ENCODE measurements at places on chromosomes 1 and 21.
A peak's percentile ranks its signal among the peaks of the same experiment; 100 is the strongest.

- DNase-seq, result no peak
Observed at GRCh38 chr21:31606081-31606874, 53.2 kb upstream of the SOD1 start.

- DNase-seq, result no peak
Observed at GRCh38 chr1:93690921-93691789, 9.5 kb upstream of the BCAR3 start.

GRCh38 chr1:109763646-109764415 lies at the start of gene EPS8L3:
TSS of gene EPS8L3 (minus strand) at chr1:109763923. CDS start at chr1:109761749, 2,174 bp downstream.
- DNase-seq, result peak; percentile 7

DNA sequence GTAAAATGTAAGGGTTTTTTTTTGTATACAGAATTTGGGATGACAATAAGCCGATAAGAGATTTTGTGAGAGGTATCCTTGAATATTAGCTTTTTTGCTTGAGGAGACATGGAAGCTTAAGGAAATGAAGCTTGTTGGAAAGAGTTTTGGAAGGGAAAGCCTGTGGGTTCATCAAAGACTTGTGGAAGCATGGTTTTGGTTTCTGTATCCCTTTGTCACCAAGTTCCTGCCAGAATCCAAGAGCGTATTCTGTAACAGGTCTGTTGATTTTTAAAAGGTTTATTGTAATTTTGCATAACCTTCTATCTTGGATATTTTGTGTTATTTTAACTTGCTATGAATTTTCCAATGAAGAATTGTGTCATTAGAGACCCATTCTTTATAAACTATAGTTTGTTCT lies 38.1 kb downstream of the TMED5 start:
- DNase-seq, result no peak

DNA sequence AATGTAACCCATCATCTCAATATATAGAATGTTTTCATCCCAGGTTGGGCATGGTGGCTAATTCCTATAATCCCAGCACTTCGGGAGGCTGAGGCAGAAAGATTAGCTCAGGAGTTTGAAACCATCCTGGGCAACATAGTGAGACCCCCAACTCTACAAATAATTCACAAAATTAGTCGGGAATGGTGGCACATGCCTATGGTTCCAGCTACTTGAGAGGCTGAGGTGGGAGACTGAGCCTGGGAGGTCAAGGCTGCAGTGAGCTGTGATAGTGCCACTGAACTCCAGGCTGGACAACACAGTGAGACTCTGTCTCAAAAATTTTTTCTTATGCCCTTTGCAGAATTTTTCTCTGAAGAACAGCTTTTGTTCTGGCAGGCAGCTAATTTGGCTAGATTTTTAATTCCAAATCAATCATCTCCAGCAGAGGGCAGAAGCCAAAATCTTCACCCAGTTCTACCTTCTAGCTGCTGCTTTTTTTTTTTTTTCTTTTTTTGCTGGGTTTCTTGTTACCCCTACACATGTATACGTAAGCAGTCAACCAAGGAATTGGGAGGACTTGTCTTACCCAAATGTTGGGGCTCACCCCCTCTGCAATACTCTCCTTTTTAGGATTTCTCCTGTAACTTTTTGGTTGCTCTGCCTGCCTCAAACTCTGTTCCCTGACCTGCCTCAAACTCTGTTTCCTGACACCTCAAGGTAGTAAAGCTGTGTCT lies 2.7 kb upstream of the RAD54L start:
- DNase-seq, result no peak

GRCh38 chr1:42934541-42935312 lies 23.9 kb downstream of the SLC2A1 start:
- DNase-seq, result peak; percentile 28

DNA sequence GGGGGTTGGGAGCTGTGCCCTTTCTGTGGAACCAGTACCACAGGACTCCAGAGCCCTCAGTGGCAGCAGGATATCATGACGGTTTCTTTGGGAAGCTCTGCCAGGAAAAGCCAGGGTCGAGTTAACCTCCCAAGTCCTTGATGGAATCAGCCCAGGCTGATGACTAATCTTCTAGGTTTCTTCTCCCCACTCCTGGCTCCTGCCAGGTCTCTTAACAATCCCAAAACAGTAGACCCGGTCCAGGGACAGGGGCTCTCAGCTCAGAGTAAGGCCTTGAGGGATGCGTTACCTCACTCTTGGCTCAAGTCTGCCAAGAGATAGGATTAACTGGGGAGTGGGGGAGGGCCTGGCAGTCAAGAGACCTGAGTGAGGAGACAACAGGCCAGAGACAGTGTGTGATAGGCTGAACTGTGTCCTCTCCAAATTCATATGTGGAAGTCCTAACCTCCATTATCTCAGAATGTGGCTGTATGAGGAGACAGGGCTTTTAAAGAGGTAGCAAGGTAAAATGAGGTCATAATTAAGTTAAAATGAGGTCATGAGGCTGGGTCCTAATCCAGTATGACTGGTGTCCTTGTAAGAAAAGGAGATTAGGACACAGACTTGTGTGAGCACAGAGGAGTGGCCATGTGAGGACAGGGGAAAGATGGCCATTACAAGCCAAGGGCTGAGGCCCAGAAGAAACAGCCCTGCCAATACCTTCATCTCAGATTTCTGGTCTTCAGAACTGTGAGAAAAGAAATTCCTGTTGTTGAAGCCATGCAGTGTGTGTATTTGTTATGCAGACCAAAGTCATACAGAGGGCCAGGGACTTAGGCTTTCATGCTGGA lies 95.0 kb downstream of the BEND5 start:
- DNase-seq, result no peak

DNA sequence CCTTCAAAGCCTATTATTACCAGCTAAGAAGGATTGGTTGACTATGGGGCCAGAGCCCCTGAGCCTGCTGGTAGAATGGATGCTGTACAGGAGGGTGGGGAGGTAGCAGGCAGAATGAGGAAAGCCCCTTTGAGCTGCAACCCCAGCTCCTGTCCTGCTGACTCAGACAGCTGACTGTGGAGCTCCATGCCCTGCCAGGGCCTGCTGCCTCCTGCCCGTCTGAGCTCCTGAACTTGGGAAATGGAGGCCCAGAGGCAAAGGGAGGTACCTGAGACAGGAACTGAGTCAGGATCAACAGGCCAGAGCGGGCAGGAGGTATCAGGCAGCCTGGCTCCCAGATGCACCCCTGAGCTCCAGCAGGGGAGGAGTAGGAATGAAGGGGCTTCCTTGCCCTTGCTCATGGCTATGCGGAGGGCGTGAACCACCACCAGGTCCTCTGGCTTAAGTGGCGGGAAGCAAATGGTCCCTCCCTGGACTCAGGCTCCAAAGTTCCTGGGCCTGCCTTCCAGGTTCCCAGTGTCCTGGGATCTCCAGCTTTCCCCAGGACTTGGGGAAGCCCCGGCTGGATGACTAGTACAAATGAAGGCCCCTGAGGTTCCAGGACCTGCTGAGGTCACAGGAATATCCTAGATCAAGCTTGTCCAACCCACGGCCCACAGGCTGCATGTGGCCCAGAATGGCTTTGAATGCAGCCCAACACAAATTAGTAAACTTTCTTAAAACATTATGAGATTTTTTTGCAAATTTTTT lies 3.9 kb upstream of the SFN start:
- no peak for DNase-seq

DNA sequence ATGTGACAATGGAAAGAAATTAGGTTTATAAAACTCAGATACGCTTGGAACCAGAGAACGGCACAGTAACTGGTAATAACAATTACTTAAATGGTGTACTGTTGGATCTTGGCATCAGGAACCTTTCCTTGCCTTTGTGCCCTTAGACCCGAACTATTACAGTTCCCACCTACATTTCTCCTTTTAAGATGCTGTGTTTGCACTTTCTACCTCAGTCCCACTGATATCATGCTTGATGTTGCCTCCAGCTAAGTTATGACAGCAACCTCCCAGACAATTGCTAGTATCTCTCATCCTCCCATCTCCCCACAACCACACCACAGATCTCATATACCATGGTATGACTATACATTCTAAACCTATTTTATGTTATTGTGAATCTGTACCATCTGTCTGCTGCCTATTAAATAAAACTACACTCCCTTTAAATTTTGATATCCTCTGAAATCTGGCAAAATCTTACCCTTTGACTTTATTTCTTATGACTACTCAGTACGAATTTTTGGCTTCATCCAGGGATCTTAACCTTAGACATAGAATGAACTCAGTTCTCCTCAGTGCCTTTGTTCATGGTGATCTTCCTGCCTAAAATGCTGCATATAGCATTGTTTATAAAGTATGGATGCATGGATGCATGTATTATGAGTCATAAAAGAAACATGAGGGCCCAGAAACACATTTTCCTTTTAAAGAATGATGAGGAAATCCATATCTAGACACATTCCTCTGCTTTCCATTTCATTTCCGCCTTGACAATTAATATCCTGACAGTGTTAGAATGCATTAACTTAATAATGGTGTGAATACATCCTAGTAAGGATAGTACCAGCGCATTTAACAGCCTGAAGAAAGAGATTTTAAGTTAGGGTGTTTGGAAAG lies 64.1 kb downstream of the LRRC8D start:
- no peak for DNase-seq

DNA sequence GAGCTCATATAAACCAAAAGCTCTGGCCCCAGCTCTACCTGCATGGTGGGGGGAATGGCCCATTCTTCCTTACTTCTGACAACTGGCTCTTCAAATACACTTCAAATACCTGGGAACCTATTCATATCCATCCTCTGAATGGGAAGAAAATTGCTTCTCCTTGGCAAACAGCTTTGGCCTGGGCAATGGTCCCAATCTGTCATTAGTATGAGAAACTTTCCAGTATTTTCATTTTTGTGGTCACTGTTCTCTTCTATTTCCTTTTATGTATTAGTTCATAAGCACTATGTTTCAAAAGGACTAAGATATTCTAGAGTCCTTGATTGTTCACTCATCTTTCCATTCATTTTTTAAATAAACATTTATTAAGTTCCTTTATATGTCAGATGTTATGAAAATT lies 5.2 kb upstream of the HSD3B2 start:
- no peak for DNase-seq

DNA sequence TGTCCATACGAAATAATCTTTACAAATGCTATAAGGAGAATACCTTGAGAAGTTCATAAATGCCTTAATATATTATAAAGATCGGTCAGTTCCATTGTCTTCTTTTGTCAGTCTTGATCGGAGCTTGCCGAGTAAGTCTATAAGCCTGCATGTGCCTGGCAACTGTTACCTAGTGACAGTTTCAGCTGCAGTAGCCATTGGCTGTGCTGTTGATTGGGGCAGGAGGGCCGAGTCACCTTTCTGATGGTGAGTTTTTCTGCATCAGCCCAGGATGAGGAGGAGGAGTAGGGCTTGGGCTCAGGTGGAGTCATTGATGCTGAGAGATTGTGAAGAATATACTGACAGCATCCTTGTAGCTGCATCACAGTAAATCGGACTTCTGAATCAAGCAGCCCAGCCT lies 1.9 kb upstream of the GPR52 start:
- no peak for DNase-seq

- no peak for DNase-seq
Observed at GRCh38 chr1:46399307-46399706, 5.2 kb downstream of the FAAH start.

- peak; percentile 57 for DNase-seq
Observed at GRCh38 chr1:31715087-31715872, 11.5 kb upstream of the COL16A1 start.

DNA sequence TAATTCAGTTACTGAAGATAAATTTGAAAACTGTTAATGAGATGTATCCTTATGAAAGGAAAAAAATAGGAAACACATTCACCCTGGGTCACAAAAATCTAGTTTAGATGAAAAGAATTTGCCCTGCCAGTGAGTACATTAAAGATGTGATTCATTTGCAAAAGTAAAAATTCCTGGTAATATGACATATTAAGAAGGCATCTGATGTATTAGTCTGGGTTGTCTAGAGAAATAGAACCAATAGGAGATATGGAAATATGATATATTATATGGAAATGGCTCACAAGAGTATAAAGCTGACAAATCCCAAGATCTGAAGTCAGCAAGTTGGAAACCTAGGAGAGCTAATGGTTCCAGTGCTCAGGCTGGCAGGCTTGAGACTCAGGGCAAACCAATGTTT lies 153.8 kb downstream of the MRPL39 start:
- DNase-seq, result no peak

GRCh38 chr1:94796266-94796665 lies 23.9 kb upstream of the SLC44A3 start:
- no peak for DNase-seq

DNA sequence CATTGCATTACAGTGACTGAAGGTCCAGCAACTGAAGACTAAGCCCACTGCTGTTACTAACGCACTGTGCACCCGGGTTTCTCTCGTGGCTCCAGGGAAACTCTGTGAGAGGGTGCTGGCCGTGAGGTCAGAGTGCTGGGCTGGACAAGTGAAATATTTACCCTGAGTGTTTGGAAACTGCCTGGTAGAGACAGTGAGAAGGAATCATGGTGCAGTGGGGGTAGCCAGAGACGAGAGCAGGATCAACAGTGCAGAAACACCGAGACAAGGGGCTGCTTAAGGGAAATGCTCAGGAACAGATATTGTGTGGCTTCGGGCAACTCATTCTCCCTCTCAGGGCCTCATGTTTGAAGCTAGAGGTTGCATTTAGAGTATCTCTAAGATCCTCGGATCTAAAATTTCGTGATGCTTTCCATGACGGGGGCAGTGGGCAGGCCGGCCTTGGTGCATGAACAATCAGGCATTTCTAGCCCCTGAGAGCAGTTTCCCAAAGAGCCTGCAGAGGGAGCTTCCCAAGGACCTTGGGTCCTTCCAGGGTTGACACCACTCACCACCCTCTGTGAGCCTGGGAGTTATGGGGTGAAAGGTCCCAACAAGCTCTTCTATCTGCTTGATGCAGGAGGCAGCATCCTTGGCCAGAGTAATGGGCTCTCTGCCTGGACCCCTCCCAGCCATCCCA lies 9.7 kb downstream of the CD2 start:
- DNase-seq, result peak; percentile 58

- DNase-seq, result no peak
Observed at GRCh38 chr1:94258873-94259331, 21.5 kb upstream of the ARHGAP29 start.

GRCh38 chr1:180247061-180247460 lies 17.0 kb downstream of the LHX4 start:
- DNase-seq, result no peak

GRCh38 chr1:154431586-154432373 lies 26.6 kb downstream of the IL6R start:
- no peak for DNase-seq
